Upper lobe of left lung (tissue), 6 donors: ENCODE measurements at places on chromosomes 5 and 9. TPM values are rescaled to one million over a fixed set of nuclear protein-coding genes. Genes with fewer than 3 reads are reported as not detected.

Gene SIT1
- total RNA-seq: 1.5 TPM

Gene PTPN3
- total RNA-seq: 15.7 TPM

Gene NXNL2
- total RNA-seq: not detected

GRCh38 chr5:149765932-149766331 lies 35.8 kb downstream of the PPARGC1B start:
- H3K27ac ChIP-seq: no peak overlapping the region
- H3K4me3 ChIP-seq: no peak overlapping the region

DNA sequence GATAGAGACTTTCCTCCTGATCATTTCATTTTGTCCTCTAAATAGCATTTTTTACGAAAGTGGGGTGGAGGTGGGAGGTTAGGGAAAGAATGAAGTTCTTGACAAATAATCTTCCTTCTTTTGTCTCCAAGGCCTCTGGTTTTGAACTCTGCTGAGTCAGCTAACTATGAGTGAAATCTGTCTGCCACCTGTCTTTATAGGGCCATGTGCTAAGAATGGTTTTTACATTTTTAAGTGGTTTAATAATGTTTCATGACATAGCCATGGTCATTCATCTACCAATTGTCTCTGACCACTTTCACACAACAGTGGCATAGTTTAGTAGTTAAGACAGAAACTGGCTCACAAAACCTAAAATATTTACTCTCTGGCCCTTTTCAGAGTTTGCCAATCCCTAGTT lies 7.6 kb downstream of the MAN2A1 start:
- no peaks in the 10 kb centered on the region for H3K27me3 ChIP-seq
- no peak overlapping the region for H3K4me3 ChIP-seq
- H3K4me1 ChIP-seq: peaks cover 27% of the 10 kb centered on the region
- DNase-seq: no peak
- H3K27ac ChIP-seq: no peak overlapping the region
- H3K36me3 ChIP-seq: no peaks in the 10 kb centered on the region

DNA sequence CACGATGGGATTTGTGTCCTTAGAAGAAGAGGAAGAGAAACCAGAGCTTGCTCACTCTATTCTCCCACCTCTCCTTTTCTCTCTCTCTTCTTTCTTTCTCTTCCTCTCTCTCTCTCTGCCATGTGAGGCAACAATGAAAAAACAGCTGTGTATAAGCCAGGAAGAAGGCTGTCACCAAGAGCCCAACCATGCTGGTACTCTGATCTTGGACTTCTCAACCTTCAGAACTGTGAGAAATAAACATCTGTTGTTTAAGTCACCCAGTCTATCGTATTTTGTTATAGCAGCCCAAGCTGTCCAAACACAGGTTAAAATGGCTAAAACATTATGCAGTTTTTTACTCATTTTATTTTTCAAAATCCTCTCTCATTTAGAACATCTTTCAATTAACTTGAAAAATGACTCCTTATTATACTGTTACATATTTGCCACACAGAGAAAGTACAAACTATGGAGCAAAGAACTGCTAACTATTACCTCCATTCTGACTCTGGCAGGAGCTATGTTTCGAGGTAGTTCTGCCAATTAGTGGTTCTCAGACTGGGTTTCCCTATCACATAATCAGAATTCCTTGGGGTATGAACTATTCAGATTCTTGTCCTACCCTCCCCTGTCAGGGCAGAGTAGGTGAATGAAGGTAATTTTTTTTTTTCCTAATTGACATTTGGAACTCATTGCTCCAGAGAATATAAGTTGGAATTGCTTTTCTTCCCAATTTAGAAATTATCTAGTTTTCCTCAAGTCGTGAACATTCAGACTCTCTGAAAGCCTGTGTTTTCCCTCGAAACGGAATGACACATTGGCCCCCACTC lies 434.6 kb downstream of the ENC1 start:
- no peak overlapping the region for H3K27ac ChIP-seq
- H3K36me3 ChIP-seq: no peaks in the 10 kb centered on the region

DNA sequence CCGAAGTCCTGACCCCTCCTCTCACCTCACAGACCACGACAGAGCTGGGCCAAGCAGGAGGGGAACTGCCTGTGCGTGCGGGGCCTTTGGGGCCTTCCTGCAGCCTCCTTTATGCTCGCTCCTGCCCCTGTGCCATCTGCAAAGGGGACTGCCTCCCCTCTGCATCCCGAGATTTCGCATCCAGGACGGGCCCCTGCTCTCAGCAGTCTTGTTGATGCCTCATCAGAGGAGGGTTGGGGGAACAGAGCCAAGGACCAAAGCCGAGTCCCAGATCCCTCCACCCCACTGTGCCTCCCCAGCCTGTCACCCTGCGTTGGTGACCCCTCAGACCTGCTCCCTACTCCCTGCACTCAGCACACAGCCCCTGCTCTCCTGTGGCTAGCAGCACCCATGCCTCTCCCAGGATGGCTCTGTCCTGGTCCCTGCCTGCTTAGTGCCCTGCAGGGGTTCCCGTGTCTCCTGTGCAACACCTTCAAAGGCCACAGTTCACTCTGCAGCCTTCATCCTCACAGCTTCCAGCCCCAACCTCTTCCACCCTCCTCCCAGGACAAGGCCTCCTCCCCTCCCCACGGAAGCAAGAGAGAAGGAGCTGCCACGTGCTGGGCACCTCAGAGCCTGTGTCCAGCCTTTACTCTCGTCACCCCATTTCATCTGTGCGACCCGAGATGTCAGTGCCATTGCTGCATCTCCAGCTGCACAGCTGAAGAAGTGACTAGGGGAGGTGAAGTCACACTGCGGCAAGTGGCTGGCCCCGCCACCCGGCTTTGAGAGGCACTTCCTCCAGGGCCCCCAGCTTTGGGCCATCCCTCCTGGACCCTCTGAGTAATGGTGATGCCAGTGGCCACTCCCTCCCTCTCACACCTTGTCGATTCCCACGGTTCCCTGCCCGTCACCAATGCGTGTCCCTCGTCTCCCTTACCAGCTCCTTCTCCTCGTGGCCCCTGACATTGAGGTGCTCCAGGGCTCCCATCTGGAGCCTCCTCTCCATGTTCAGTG lies 62.6 kb upstream of the LRRTM2 start:
- H3K4me1 ChIP-seq: peaks cover 12% of the 10 kb centered on the region
- peak; percentile 46 for DNase-seq
- H3K4me3 ChIP-seq: no peak overlapping the region
- peaks cover 36% of the 10 kb centered on the region for H3K36me3 ChIP-seq
- H3K27ac ChIP-seq: peak overlapping the region; percentile 77
- no peaks in the 10 kb centered on the region for H3K27me3 ChIP-seq

- H3K27ac ChIP-seq: no peak overlapping the region
- no peaks in the 10 kb centered on the region for H3K36me3 ChIP-seq
- no peaks in the 10 kb centered on the region for H3K4me1 ChIP-seq
- H3K27me3 ChIP-seq: no peaks in the 10 kb centered on the region
- no peak overlapping the region for H3K4me3 ChIP-seq
Observed at GRCh38 chr5:81010336-81011169, 50.4 kb downstream of the RASGRF2 start.

DNA sequence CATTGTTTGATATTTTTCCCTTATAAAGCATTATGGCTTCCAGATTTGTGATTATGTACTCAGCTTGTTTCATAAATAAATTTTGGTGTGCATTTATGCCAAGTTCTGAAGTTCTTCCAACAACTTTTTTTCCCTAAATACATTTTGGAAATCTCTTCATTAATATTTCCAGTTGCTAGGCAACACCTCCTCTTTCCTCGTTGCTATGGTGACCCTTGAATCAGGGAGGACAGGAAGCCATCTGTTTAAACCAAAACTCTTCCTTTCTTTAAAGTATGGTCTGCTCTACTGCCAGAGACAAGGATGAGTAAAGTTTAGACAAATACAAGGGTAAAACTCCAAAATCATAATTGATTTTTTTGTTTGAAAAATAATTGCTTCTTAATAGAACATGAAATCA lies 779.3 kb downstream of the CDH9 start:
- no peak overlapping the region for H3K4me3 ChIP-seq
- no peaks in the 10 kb centered on the region for H3K27me3 ChIP-seq
- no peaks in the 10 kb centered on the region for H3K4me1 ChIP-seq
- H3K36me3 ChIP-seq: no peaks in the 10 kb centered on the region
- H3K27ac ChIP-seq: no peak overlapping the region

DNA sequence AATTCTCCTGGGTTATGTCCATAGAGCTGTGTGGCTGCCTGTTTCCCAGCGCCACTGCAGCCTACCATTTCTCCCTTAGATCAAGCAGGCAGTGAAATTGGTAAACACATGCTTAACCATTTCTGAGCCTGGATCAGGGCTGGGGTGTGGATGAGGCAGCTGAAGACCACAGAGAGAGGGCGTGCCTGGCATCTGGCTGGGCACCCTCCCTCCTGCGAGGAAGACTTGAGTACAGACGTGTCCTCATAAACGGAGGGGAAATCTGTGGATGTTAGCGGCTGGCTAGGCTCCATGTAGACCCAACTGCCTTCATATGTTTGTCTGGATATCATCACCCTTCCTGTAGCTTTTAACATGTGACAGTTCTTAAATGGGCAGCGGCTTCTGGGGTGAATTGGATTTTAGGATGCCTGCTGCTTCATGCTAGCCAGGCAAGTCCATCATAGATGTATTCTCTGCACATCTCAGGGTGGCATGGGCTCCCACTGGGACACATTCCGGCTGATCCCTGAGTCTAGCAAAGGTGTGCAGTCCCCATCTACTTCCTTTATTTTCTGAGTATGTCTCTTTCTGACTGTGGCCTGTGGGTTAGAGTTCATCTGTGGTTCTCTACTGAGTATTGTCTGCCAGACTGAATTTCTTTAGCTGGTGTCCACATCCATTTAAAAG lies 11.0 kb downstream of the RGS3 start:
- H3K27me3 ChIP-seq: no peaks in the 10 kb centered on the region
- H3K36me3 ChIP-seq: no peaks in the 10 kb centered on the region
- no peak overlapping the region for H3K27ac ChIP-seq

DNA sequence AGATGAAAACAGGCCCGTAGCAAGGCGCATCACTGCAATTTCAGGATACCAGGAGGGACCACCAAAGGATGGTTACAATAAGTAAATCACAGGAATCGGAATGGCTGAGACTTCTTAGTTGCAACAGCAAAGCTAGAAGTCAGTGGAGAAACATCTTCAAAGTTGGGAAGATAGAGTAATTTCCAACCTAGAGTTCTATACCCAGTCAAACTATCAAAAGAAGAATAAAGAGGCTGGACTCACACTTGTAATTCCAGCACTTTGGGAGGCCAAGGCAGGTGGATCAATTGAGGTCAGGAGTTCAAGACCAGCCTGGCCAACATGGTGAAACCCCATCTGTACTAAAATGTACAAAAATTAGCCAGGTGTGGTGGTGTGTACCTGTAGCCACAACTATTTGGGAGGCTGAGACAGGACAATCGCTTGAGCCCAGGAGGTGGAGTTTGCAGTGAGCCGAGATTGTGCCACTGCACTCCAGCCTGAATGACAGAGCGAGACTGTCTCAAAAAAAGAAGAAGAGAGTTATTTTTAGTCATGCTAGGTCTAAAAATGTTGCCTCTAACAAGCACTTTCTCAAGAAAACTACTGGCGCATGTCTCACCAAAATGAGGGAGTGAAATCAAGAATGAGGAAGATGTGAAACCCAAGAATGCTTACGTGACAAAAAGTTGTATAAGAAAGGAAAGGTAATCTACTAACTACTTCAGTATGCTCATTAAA lies 267.7 kb downstream of the DENND1A start:
- H3K27ac ChIP-seq: no peak overlapping the region
- no peaks in the 10 kb centered on the region for H3K36me3 ChIP-seq
- H3K27me3 ChIP-seq: no peaks in the 10 kb centered on the region
- no peaks in the 10 kb centered on the region for H3K4me1 ChIP-seq

GRCh38 chr5:133363807-133364587 lies 248.3 kb downstream of the FSTL4 start:
- H3K4me1 ChIP-seq: no peaks in the 10 kb centered on the region
- H3K27me3 ChIP-seq: no peaks in the 10 kb centered on the region
- H3K36me3 ChIP-seq: no peaks in the 10 kb centered on the region
- no peak overlapping the region for H3K27ac ChIP-seq
- H3K4me3 ChIP-seq: no peak overlapping the region

GRCh38 chr9:5336688-5337087 lies 3.0 kb downstream of the RLN1 start:
- DNase-seq: no peak
- H3K27ac ChIP-seq: no peak overlapping the region
- no peak overlapping the region for H3K4me3 ChIP-seq
- H3K36me3 ChIP-seq: no peaks in the 10 kb centered on the region
- no peaks in the 10 kb centered on the region for H3K27me3 ChIP-seq
- peaks cover 4% of the 10 kb centered on the region for H3K4me1 ChIP-seq
